Sciatic nerve (tissue), 2 donors: ENCODE measurements at places on chromosomes 7 and 10. TPM values are rescaled to one million over a fixed set of nuclear protein-coding genes. Genes with fewer than 3 reads are reported as not detected.

GRCh38 chr10:70887804-70888800 is at the start of gene PCBD1:
PCBD1 (minus strand) TSS chr10:70888565; CDS start chr10:70888533, 32 bp downstream.
- peak; percentile 85 for DNase-seq

DNA sequence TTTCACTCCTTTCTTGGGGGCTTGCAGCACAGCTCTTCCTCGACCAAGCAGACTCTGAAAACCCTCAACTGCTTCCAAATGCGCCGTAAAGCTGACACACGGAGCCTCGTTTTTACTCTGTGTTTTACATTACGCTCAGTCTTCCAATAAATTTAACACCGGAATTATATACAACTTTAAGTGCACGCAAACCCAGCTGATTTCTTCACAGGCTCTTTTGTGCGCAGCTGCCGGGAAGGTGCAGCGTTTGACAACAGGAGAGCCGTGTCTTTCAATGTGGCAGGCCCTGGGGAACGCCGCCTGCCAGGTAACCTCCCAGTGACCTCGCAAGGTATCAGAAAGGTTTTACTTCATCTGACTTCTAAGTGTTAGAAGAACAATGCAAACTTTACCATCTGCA is 35.0 kb downstream of the GFRA1 start:
- no peak for DNase-seq

- DNase-seq, result no peak
Measured at GRCh38 chr10:121497513-121498470, 100.5 kb downstream of the FGFR2 start.

GRCh38 chr10:109698882-109699664 is 224.2 kb downstream of the XPNPEP1 start:
- DNase-seq, result no peak

DNA sequence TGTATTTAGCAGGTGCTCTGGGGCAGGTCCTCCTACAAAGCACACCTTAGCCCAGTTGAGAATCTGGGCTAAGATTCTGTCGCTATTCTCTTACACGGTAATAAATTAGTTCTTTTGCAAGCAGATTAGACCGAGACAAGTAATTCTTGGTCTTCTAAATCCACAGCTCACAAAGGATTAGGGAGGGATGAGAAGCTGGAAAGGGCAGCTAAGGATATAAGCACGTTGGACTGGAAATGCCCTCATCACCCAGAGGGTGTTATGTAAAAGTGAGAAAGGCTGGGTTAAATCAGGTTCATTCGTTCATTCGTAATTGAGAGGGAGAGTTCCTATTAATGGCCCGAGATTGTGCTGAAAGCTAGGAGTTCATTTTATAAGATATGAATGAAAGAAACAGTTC is 41.8 kb downstream of the PFKFB3 start:
- DNase-seq, result no peak

DNA sequence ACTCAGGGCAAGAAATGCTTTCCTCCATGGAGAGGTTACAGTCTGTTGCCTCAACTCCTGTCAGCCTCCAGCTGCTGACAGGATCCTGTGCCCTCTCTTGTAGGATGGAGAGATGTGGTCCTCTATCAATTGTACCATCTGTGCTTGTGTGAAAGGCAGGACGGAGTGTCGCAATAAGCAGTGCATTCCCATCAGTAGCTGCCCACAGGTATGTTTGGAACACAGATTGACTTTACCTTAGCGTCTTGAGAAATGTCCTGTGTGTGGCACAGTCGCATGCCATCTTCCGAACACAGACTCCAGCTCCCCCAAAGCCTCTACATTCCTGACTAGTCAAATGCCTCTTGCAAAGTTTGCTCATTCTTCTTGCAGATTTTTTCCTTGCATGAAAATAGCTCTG is 152.6 kb downstream of the BMPER start:
- DNase-seq, result no peak

DNA sequence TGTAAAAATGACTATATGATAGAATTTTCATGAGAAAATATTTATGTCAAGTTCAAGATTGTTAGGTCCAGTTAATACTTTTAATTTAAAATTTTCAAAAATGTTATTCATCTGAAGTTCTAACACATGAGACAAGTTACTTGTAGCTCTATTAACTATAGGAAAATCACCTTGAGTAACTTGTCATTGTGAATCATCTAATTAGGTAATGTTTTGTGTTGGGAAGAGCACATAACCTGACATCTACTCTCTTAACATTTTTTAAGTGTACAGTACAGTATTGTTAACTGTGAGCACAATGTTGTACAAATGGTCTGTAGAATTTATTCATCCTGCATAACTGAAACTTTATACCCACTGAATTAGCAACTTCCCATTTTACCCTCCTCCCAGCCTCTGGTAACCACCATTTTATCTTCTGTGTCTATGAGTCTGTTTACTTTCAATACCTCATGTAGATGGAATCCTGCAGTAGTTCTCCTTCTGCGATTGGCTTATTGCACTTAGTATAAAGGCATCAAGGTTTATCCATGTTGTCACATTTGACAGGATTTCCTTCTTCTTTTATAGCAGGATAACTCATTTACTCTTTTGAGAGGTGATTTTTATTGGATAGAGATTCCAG is 54.6 kb downstream of the ARL4A start:
- no peak for DNase-seq

DNA sequence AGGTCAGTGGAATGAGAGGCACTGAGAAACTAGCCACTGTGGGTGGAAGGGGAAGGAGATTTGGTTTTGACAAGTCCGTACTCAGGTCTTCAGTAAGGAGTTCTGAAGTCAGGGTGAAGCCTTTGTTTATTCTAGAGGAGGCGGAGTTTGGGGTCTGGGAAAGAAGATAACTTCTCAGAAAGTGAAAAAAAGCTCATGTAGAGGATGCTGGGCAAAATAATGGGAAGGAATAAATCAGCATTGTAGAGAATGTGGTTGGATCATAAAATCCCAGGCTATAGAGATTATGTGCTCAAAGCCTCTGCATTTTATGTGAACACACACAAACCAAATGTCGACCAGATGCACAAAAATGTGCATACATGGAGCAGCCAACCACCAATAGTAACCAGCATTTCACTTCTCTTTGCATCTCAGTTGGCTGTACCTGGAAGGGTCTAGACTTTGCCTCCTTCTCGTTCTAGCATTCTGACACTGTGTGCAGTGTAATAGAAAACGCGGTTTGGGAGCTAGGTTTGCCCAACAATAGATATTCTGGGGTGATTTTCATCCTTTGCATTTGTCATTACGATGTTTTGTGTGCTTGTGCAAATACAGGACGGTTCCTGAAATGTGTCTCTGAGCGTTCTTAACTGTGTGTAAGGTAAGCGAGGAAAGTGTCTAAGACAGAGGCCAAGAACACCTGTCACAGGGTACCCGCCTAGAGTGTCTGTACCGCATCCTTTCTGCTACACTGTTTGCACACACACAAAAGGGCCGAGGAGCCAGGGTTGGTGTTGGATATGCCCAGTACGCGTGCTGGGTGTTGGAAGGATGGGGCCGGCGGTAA is 603 bp upstream of the HECW1 start:
- no peak for DNase-seq

DNA sequence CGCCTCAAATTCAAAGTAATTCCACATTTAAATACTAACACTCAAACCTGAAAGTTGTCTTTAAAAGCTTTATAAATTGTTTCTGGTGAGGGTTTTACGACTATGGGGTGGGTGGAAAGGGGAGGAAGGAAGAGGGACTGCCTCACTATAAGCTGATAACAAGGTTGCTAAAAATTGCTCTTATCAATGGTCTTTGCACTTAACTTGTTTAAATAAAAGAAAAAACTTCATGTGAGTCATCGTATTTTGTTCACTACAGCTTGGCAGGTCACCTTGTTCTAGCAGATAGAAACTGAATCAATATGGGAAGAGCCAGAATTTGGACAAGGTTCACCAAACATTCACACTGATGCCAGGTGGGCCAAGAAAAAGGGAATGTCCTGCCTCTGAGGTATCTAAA is 129.2 kb downstream of the TES start:
- DNase-seq, result no peak

GRCh38 chr10:10797513-10797912 is 220.2 kb upstream of the CELF2 start:
- no peak for DNase-seq

DNA sequence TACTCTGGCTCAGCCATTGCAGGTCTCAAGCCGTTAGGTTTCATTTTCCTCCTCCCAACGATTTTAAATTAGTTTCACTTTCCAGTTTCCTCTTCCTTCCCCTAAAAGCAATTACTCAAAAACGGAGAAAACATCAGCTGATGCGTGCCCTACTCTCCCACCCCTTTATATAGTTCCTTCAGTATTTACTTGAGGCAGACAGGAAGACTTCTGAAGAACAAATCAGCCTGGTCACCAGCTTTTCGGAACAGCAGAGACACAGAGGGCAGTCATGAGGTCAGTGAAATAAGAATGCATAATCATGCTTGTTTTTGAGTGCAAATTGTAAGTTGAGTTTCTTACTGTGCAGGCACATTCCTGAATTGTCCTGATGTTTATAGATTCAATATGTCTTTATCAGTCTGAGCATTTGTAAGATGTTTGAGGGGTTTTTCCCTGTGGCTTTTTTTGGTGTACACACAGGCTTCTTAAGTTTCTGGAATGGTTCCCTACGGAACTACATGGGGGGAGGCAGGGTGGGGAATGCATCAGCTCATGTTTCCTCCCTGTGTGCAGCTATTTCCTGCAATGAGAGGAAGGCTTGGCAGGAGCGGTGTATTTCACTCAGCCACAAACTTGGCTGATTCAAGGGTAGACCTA is at the start of gene IFIT3:
Gene IFIT3 (plus strand): TSS at position 195 of the 639 bp plus-strand sequence. CDS start 77 bp downstream, at position 272.
- DNase-seq, result peak; percentile 74

DNA sequence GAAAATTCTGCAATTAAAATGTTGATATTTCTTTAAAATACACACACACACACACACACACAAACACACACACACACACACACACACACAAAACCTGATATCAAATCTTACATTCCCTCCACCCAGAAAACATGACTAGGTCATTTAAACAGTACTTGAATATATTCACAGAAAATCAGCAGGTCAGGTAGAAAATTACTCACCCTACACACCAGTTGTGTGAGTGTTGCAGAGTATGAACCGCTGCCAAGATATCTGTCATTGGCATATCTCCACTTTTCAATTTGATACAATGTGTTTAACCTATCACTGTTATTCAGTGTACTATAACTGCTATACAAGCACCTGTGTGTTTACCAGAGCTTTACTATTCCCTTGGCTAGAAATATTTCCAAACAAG is 283.6 kb upstream of the LRRTM3 start:
- DNase-seq, result no peak

DNA sequence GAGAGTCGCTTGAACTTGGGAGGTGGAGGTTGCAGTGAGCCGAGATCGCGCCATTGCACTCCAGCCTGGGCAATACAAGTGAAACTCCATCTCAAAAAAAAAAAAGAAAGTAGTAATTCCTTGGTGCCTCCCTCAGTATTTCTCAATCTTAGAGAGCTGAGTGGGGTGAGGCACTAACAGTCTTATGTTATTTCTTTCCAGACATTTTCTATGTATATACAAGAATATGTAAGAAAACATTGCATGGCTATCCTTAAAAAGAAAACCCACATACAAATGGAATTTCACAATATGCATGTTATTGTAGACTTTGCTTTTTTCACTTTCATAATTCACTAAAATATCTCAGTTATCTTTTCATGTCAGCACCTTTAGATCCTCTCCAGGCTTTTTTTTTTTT is 13.6 kb upstream of the SLF2 start:
- DNase-seq, result no peak

LRIT1 gene
- total RNA-seq, result not detected

DGKI gene
- 2.3 TPM for total RNA-seq

STAG3 gene
- total RNA-seq, result 11.0 TPM

AMZ1 gene
- 0.31 TPM for total RNA-seq

GNAT3 gene
- total RNA-seq, result not detected

SMARCD3 gene
- 50.7 TPM for total RNA-seq

RAB19 gene
- not detected for total RNA-seq

CHN2 gene
- 10.9 TPM for total RNA-seq

CFAP43 gene
- total RNA-seq, result 0.98 TPM

LIPK gene
- total RNA-seq, result not detected
